ENCODE measurements at places on chromosomes 12 and 14. TPM values are rescaled to one million over a fixed set of nuclear protein-coding genes. Genes with fewer than 3 reads are reported as not detected.

Gene WDR89
- 26.8 TPM for total RNA-seq

Gene ADAMTS20
- total RNA-seq = not detected

Gene CCDC60
- not detected for total RNA-seq

DNA sequence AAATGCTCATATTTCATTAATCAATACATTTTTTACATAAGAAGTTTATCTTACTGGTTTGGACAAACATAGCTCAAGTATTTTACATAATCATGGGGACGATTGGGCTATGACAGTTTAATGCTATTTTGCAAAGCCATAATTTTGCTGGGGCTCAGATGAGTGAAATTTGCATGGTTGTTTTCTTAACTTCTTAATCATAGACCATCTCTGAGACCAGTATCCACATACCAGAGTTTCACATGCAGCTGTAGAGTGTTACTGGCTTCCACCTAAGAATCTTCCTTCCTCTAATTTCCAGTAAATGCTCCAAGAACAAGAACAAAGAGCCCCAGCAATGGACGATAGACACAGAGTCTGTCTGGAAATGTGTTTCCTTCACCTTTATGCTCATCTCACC, 303.0 kb upstream of the TMEM132C start:
- no peaks in the 10 kb centered on the region for H3K27me3 ChIP-seq
- no peak overlapping the region for H3K4me3 ChIP-seq
- no peak overlapping the region for H3K27ac ChIP-seq
- H3K4me1 ChIP-seq = no peaks in the 10 kb centered on the region
- H3K36me3 ChIP-seq = no peaks in the 10 kb centered on the region

DNA sequence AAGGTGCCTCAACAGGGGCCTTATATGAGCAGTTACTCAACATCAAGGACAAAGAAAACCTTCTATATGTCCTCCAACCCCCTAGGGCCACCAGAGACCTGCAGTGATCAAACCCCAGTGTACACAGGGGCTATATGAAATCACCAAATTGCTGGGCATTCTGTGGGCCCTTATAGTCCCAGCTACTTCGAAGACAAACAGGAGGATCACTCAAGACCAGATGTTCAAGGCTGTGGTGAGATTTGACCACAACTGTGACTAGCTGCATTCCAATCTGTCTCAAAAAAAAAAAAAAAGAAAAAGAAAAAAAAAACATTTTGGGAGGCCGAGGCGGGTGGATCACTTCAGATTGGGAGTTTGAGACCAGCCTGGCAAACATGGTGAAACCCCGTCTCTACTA, 51.0 kb upstream of the PRB2 start:
- H3K36me3 ChIP-seq = no peaks in the 10 kb centered on the region
- H3K4me1 ChIP-seq = no peaks in the 10 kb centered on the region
- no peak for DNase-seq
- H3K4me3 ChIP-seq = no peak overlapping the region
- no peaks in the 10 kb centered on the region for H3K27me3 ChIP-seq
- no peak overlapping the region for H3K27ac ChIP-seq

DNA sequence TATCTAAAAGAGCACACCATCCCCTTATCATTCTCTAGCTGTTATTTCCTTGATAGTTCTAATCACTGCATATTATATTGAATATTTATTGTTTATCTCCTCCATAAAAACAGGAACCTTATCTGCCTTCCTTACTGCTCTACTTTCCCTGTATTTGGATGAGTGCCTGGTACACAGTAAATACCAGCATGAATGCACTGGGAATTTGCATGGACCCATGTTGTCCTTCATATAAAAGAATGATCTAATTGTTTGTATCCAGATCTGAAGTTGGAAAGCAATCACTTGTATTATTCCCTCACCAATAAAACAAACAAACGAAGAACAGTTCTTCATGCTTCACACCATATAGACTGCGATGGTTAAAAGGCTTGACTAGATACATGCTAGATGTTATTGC, 15.3 kb upstream of the CNOT2 start:
- H3K4me1 ChIP-seq = no peaks in the 10 kb centered on the region
- DNase-seq = no peak
- H3K27ac ChIP-seq = no peak overlapping the region
- H3K36me3 ChIP-seq = no peaks in the 10 kb centered on the region
- peaks cover 2% of the 10 kb centered on the region for H3K27me3 ChIP-seq

DNA sequence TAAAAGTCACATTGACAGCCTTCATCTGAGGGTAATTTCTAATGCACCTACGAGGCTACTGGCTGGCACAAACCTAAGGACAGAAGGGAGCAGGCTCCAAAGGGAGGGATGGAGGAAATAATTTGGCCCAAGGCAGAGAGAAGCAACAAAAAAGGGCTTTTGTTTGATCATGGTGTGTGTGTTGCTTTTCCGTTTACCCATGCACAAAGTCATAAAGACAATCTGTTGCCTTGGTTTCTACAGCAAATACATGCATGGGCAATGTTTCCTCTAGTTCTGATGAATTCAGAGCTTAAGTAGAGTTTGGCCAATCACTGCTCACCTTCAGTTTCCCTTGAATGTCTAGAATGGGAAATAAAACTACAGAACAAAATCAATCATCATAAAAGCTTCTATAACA, 262.5 kb upstream of the CAND1 start:
- no peak overlapping the region for H3K4me3 ChIP-seq
- no peaks in the 10 kb centered on the region for H3K4me1 ChIP-seq
- H3K27ac ChIP-seq = no peak overlapping the region
- H3K27me3 ChIP-seq = no peaks in the 10 kb centered on the region

DNA sequence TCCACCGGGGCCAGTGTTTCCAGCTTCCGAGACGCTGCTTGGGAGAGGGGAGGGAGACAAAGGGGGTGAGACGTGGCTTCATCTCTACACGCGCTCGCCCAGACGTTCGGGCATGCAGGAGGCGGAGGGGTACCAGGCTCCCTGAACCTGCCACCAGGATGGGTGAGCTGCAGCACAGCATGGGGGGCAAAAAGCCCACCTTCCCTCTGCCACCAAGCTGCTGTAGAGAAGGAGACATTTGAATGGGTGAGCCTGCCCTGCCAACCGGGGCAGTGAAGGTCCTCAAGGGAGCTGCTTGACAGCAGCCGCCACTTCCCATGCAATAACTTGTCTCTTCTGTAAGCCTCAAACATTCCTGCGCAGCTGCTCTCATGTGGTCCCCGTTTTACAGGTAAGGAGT, 78.4 kb upstream of the DICER1 start:
- H3K36me3 ChIP-seq = no peaks in the 10 kb centered on the region
- H3K4me1 ChIP-seq = no peaks in the 10 kb centered on the region
- DNase-seq = no peak
- H3K27ac ChIP-seq = no peak overlapping the region
- H3K27me3 ChIP-seq = peaks cover 9% of the 10 kb centered on the region

- H3K4me3 ChIP-seq = no peak overlapping the region
- no peaks in the 10 kb centered on the region for H3K36me3 ChIP-seq
- H3K27ac ChIP-seq = no peak overlapping the region
- no peak for DNase-seq
These were observed 204.7 kb downstream of the KITLG start for GRCh38 chr12:88375306-88376305.

GRCh38 chr12:78531831-78532458, 332.6 kb upstream of the SYT1 start:
- DNase-seq = no peak
- no peak overlapping the region for H3K27ac ChIP-seq
- no peaks in the 10 kb centered on the region for H3K4me1 ChIP-seq
- H3K27me3 ChIP-seq = no peaks in the 10 kb centered on the region
- H3K4me3 ChIP-seq = no peak overlapping the region

DNA sequence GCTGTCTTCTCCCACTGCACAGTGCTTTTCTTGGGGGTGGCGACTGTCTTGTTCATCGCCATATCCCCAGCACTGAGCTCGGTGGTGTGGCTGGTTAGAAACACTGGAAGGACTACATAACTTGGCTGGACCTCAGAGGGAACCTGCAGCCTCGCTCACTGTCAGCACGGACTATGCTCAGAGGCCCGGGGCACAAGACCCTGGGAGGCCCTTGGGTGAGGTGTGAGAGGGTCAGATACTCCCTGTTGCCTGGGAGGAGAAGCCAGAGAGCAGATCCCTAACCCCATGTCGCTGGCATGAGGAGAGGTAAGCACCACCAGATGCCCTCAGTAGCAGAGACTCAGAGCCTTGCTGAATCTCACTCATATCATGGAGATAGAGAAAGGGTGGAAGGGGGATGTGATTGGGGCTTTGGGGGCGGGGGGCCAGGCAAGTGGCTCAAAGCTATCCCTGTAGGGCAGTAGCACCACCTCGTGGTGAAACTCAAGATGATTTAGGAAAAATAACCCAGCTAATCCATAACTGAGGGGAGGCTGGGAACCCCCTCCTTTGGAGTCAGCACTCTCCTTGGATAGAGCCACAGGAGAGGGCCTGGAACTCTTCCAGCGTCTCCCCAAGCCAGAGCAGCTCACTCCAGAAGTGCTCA, 18.7 kb upstream of the HDAC7 start:
- H3K4me3 ChIP-seq = no peak overlapping the region
- no peaks in the 10 kb centered on the region for H3K27me3 ChIP-seq
- peaks cover 74% of the 10 kb centered on the region for H3K4me1 ChIP-seq
- DNase-seq = no peak

DNA sequence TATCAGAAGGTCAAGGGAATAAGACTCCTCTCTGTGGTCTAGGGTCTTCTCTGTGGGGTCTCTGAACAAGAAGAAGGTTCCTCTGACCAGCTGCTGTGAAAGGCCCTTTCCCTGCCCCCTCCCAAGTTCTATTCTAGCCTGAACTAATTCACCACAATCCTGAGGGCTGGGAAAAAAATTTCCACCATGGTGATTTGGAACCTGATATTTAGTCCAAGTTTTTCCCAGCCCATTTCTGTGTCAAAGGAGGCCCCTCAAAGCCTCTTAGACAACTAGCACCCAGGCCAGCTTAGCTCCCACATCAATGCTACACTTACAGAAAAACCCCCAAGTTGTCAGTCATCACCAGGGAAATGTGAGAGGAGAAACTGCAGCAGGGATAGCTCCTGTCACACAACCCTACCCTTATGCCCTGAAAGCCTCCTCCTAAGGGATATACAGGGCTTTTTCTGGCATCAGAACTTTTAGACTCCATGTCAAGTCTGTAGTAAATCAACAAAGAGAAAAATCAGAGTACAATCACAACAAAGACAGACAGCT, 4.5 kb downstream of the FMNL3 start:
- peaks cover 14% of the 10 kb centered on the region for H3K36me3 ChIP-seq
- H3K27me3 ChIP-seq = no peaks in the 10 kb centered on the region
- peak overlapping the region; percentile 37 for H3K4me3 ChIP-seq
- no peak overlapping the region for H3K27ac ChIP-seq

GRCh38 chr12:24328261-24328660, 378.8 kb upstream of the SOX5 start:
- H3K27ac ChIP-seq = no peak overlapping the region
- no peaks in the 10 kb centered on the region for H3K36me3 ChIP-seq
- no peak for DNase-seq
- H3K27me3 ChIP-seq = no peaks in the 10 kb centered on the region

DNA sequence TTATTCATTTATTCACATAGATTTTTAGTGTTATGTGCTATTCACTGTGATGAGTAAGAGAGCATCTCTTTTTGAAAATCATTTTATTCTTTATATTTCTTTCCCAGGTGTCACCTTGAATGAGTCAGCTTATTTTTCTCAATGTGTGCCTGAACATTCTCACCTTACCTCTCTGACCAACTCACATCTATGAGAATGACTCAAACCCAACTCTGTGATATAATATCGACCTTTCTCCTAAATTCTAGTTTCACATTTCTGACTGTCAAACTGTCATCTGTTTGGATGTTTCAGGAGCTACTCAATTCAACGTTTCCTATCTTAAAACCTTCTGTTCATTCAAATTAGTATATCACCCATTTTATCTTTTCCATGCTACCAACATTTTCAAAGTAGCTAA, 630.8 kb downstream of the RERGL start:
- no peaks in the 10 kb centered on the region for H3K27me3 ChIP-seq
- DNase-seq = no peak
- H3K27ac ChIP-seq = no peak overlapping the region
- H3K4me1 ChIP-seq = no peaks in the 10 kb centered on the region
- H3K36me3 ChIP-seq = no peaks in the 10 kb centered on the region

DNA sequence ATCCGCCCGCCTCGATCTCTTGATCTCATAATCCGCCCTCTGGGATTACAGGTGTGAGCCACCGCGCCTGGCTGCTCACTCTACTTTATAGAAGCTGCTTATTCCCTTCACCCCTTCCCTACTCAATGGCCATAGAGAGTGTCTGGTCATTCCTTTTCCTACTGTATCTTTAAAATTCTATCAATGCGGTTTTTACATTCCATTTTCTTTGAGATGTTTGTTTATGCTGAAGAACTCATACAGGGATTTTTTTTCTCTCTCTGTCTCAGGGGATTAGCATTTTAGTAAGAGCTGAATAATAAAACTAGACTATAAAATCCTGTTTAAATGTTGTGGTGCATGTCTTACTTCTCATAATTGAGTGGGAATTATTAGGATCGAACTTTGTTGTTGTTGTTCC, 218.6 kb upstream of the FOXN3 start:
- H3K27me3 ChIP-seq = no peaks in the 10 kb centered on the region
- no peak for DNase-seq
- no peak overlapping the region for H3K4me3 ChIP-seq
- H3K36me3 ChIP-seq = peaks cover 12% of the 10 kb centered on the region
- no peak overlapping the region for H3K27ac ChIP-seq

- no peak overlapping the region for H3K4me3 ChIP-seq
- H3K4me1 ChIP-seq = no peaks in the 10 kb centered on the region
- peaks cover 2% of the 10 kb centered on the region for H3K27me3 ChIP-seq
- H3K36me3 ChIP-seq = no peaks in the 10 kb centered on the region
- no peak overlapping the region for H3K27ac ChIP-seq
These were observed 14.7 kb downstream of the PTCSC3 start for GRCh38 chr14:36161776-36162175.

DNA sequence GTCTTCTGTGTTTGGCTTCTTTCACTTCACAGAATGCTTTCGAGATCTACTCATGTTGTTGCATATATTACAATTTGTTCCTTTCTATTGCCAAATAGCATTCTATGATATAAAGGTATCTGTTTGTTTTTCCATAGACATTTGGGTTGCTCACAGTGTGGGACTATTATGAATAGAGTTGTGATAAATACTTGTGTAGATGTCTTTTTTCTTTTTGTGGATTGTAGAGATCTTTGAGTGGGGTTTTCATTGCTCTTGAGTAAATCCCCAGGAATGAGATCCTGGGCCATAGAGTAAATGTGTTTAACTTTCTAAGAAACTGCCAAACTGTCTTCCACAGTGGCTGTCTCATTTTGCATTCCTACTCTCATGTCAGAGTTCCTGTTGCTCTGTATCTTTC, 24.9 kb upstream of the CEBPE start:
- H3K4me1 ChIP-seq = no peaks in the 10 kb centered on the region
- DNase-seq = no peak
- H3K27ac ChIP-seq = no peak overlapping the region
- peaks cover 16% of the 10 kb centered on the region for H3K27me3 ChIP-seq
- no peaks in the 10 kb centered on the region for H3K36me3 ChIP-seq

GRCh38 chr14:98913967-98914650, 357.9 kb downstream of the BCL11B start:
- peaks cover 12% of the 10 kb centered on the region for H3K27me3 ChIP-seq
- H3K4me3 ChIP-seq = no peak overlapping the region
- DNase-seq = no peak
- no peak overlapping the region for H3K27ac ChIP-seq

- no peak for DNase-seq
- H3K27ac ChIP-seq = no peak overlapping the region
- H3K36me3 ChIP-seq = peaks cover 23% of the 10 kb centered on the region
- H3K4me3 ChIP-seq = no peak overlapping the region
- H3K4me1 ChIP-seq = no peaks in the 10 kb centered on the region
- no peaks in the 10 kb centered on the region for H3K27me3 ChIP-seq
These were observed 62.6 kb downstream of the WASHC4 start for GRCh38 chr12:105170139-105170538.

GRCh38 chr12:46915082-46915481, 89.3 kb upstream of the SLC38A4 start:
- H3K4me3 ChIP-seq = no peak overlapping the region
- no peak for DNase-seq
- H3K36me3 ChIP-seq = no peaks in the 10 kb centered on the region

Measured in activated T-helper 1 cell treated with anti-CD3 and anti-CD28 coated beads, Interleukin-12 subunit alpha, Interleukin-12 subunit beta, Interleukin-2, Interleukin-4 antibody, amounts not matched to agents 30 ng/mL and 10 ng/mL and 1 ng/mL, durations not matched to agents 14 hours and 24 hours and 36 hours (primary cell).